Fibroblast of upper back skin (primary cell): ENCODE measurements at places on chromosomes 4 and X.

DNA sequence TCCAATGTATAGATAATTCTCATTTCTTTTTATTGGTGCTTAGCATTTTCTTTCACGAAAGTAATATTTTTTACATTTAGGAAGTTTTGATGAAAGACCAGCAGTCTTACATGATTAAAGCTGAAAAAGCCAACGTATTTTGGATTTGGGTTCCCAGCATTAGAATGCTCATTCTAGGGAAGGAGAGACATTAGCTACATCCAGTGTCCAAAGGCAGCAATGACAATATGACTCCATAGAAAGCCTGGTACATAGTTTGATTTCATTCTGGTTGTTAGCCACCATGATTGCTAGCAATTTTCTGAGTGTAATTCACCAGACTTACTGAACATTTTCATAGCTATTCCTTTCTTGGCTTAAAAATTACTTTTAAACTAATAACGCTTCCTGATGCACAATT lies 1397.5 kb downstream of the PCDH7 start:
- no peak for DNase-seq

GRCh38 chr4:127870688-127871087 lies 10.0 kb upstream of the PLK4 start:
- peak; percentile 78 for DNase-seq

DNA sequence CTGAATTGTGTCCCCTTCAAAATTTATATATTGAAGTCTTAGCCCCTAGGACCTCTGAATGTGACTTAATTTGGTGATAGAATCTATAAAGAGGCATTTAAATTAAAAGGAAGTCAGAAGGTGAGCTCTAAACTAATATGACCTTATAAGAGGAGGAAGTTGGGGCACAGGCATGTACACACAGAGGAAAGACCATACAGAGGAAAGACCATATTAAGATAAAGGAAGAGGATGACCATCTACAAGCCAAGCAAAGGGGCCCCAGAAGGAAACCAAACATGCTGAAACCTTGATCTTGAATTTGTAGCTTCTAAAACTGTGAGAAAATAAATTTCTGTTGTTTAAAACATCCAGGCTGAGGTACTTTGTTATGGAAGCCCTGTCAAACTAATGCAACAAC lies 26.9 kb upstream of the CYBB start:
- DNase-seq: no peak

DNA sequence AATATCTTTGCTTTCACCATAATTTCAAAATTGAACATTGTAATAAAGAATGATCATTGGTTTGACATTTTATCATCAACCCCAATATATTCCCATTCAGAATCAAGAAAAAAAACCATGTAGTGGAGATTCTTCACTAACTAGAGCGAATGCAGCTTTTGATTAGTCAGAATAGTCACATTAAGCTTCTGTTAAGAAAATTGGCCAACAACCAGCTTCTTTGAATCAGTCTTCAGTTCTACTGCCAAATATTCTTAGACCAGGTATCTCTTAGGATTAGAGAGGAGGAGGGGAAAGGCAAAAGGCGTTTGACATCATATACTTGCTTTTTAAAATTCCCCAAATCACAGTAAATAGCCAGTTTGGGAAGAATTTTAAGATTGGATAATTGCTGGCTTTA lies 22.2 kb upstream of the TBC1D8B start:
- no peak for DNase-seq

GRCh38 chrX:56805399-56805798 lies 76.4 kb downstream of the NBDY start:
- DNase-seq: no peak

GRCh38 chrX:16185725-16186136 lies 18.4 kb downstream of the MAGEB17 start:
- peak; percentile 86 for DNase-seq
